ENCODE measurements at places on chromosomes 12 and 14. TPM values are rescaled to one million over a fixed set of nuclear protein-coding genes. Genes with fewer than 3 reads are reported as not detected.

DNA sequence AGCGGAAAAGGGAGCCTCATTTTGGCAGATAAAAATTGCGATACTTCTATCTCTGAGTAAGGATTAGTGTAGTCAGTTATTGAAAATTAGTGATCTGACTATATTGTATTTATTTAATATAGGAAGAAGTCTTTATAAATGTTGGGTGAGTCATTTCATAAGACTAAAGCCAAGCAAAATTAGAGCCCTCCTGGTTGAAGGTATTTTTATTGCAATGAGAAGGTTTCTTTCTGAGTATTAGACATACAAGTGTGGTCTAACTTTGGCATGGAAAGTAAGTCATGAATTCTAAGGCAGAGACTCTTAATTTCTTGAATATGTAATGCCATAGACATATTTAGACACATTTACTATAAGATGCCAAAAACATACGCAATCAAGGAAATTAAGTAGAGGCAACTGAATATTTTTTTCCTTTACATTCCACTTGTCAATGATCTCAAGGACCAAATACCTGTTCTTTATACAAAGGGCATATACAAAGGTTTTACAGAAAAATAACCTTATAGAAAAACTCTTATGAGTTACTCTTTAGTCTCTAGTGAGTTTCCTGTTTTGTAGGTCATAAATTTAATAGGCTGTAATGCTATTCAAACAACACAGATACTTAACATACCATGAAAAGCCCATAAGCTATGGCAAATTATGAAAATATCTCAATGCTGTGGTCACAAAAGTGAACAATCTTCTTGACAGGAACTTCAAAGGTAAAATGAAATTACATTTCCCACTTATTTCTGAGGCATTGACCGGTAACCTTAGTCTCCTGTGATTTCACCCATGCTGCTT is 156.6 kb upstream of the BTG1 start:
- DNase-seq = no peak

GRCh38 chr12:89732522-89732921 is 23.9 kb upstream of the ATP2B1 start:
- no peak for DNase-seq

The ST8SIA1 gene
- 6.9 TPM for total RNA-seq

GRCh38 chr12:55698241-55698955 is 9.3 kb downstream of the ITGA7 start:
- DNase-seq = no peak

DNA sequence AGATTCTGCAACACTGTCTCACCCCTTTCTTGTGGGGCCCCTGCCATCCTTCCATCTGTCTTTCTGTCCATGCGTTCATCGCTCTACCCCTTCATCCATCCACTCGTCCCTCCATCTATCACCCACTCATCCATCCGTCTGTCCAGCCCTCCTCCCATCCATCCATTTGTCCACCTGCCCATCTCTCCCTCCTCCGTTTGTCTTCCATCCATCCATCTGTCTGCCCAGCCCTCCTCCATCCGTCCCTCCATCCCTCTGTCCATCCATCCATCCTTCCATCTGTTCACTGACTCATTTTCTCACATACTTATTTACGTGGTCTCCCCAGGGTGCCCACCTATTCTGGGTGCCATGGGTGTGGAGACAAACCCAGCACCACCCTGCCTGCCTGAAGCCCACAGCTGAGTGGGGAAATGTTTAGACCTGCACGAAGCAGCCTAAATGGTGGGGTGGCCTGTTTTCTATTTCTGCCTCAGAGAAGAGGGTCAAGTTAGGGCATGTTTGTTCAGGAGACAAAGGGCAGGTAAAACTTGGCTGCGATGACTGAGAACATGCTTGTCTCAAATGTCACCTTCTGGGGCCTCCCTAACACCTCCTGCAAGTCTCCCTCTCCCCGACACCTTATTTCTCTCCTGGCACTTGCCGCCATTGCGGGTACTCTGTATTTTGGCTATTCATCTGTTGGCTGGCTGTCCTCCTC is 2.8 kb upstream of the SLC25A47 start:
- DNase-seq = no peak

GRCh38 chr12:117318591-117318990 is 42.8 kb downstream of the NOS1 start:
- DNase-seq = no peak

- DNase-seq = no peak
Measured at GRCh38 chr12:8455727-8456360, at the start of gene CLEC6A. CLEC6A (plus strand) TSS chr12:8455962; CDS start chr12:8456112, 150 bp downstream.

- DNase-seq = no peak
Measured at GRCh38 chr14:77364146-77364545, 12.7 kb downstream of the TMED8 start.

The TAS2R10 gene
- total RNA-seq = not detected

DNA sequence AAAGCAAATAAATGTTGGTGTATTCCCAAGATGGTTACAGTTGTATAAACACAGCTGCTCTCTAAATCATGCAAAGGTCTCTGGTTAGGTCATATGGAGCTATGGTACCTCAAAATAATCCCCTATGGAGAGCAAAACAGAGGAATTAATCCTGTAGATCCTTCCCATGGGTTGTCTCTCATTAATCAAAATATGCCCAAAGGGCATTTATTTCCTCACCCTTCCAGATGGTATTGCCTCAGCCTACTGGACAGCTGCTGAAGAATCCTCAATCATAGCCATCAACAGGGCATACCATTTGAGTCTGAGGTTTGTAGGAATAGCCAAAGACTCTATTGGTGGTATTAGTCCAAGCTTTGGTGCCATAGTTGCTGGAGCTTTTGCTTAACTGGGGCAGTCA is 360.9 kb downstream of the RPL10L start:
- no peak for DNase-seq

GRCh38 chr14:55026441-55026792 is 482 bp downstream of the WDHD1 start:
- no peak for DNase-seq

The PLEKHH1 gene
- 5.5 TPM for total RNA-seq

DNA sequence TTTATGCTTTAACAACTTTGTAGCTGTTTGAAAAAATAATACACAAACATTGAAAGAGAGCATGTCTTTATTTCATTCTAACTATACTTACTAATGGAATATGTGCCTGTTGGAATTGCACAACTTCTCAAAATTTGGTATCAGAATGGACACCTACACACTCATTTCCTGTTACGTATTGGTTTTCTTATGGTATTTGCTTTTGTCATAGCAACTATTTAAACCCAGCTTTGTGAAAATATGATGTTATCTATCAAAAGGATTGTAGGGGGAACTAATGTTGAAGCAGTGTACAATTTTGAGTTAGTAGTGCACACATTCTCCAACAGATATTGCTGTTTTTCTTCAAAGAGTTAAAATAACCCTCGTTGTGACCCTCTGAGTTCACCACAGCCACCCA is 52.6 kb downstream of the RBMS2 start:
- no peak for DNase-seq

The KCNA1 gene
- total RNA-seq = not detected

DNA sequence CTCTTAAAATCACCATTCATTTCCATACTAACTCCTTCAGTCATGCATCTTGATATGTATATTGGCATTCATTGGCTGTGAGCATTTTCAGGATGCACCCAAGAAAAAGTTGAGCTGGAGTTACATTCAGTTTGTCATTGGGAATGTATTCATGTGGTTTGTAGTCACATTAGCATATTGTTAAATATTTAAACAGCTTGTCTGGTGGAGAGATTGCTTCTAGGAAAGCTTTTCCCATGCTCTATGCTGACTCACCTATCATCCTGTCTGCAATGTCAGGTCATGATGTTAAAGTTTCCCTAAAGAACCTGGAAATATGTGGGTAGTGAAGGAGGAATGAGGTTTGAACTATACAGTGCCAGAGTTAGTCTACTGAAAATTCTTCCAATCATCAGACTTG is 583.6 kb downstream of the GALC start:
- no peak for DNase-seq

DNA sequence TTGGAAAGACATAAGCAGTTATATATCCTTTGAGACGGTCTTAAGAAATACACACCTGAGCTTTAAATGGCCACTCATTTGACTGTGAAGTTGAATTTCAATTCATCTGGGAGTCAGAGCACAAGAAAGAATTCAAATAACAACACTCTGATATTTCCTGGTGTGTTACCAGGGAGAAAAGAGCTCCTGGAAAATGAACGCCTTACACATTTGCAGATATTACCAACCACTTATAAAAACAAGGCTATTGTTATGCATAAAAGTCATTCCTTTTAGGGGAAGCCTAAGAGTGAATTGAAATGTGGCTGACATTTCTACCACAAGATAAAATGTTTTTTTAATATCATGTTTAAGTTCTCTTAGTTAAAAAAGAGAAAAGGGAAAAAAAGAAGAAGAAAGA is 229.2 kb upstream of the PLEKHG7 start:
- no peak for DNase-seq

DNA sequence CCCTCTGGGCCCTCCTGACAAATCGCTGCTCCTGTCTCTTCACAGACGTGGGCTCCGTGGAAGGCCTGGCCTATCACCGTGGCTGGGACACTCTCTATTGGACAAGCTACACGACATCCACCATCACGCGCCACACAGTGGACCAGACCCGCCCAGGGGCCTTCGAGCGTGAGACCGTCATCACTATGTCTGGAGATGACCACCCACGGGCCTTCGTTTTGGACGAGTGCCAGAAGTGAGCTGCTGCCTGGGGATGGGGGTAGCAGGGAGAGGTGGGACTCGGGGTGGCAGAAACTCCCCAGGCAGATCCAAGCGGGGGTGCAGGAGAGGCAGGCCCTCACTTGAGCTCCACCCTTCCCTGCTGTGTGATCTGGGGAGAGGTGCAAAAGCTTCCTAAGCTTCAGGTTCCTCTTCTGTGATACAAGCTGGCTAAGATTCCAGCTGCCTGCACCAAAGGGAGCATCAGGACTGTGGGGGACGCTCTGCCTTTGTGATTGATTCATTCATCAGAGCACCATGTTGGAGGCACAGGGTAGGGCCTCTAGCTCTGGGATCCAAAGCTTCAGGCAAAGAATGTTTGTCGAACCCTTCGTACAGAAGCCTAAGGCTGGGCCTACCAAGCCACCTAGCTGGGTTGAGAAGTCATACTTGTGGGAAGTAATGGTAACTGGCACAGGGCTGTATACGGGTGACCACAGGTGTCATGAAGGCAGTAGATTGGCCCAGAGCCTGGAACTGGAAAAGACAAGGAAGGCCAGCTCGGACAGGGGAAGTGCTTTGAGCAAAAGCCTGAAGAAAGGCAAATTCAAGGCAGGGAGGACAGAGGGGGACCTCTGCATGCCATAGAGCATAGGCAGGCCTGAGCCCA is 29.1 kb upstream of the NXPH4 start:
- no peak for DNase-seq

The HCAR2 gene
- total RNA-seq = 4.4 TPM

The TAMALIN gene
- total RNA-seq = 25.3 TPM

DNA sequence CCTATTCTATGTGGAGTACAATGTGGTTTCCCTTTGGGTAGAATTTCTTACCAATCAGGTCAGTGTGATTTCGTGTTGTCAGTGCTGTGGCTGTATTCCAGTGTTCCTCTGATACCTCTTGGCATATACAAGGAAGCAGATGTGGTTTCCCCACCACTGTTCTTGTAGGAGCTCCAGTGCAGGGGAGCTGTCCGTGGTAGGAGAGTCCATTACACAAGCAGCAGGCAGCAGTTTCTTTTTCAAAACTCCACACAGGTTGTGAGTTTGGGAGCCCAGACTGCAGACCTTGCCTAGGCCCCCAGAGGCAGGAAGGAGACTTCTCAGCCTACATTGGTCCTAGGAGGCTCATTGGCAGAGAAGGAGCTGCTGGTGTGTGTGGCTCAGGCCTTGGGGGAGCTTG is 452.8 kb downstream of the AACS start:
- no peak for DNase-seq

The DLGAP5 gene
- total RNA-seq = 0.29 TPM

The IL22 gene
- not detected for total RNA-seq

The FOXA1 gene
- total RNA-seq = not detected

The LTBR gene
- 40.4 TPM for total RNA-seq

- no peak for DNase-seq
Measured at GRCh38 chr12:49358483-49359141, 8.7 kb upstream of the SPATS2 start.

DNA sequence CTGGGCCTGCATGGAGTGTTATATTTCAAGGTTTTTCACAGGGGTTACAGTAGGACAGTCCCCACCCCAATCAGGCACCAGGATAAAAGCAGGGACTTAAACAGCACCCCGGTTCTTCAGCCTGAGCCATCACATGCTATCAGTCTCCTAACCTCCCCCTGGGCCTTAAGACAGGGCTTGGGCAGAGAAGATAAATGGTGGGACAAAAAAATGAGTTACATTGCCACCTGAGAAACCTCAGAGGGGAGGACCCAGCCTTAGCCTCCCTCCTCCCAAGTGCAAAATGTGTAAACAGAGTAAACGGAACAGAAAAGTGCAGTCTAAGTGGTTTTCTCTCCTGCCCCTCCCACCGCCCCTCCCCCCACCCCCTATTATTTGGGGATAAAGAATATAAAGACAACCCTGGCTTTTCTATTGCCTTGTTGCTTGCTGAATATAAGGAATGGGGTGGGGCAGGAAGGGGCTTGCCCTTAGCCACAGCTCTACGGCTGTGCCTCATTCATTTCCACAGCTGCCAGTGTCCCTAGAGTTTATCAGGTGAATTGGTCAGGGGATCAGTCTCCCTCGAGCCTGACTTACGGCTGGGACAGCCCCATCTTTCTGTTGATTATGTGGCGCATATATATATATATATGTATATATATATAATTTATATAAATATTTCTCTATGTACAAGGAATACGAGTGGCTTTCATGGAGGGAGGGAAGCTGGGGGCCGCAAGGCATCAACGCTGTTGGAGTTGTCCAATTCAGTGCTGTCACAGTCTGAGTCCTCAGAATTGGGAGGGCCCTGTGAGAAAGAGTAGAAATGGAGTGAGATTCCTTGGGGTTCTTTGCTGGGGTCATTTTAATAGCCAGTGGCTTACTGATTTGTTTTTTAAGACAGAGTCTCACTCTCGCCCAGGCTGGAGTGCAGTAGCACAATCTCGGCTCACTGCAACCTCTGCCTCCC is 18.5 kb downstream of the MAP3K12 start:
- no peak for DNase-seq

The HVCN1 gene
- total RNA-seq = 10.4 TPM

- DNase-seq = no peak
Measured at GRCh38 chr12:30928356-30929244, 2.1 kb downstream of the TSPAN11 start.

The SERPINA1 gene
- total RNA-seq = 7.1 TPM

GRCh38 chr12:115950959-115951358 is 326.5 kb downstream of the MED13L start:
- DNase-seq = no peak

The PTPRO gene
- 4.6 TPM for total RNA-seq

Measured in left cardiac atrium (tissue), 4 donors.